ENCODE measurements at places on chromosomes 6 and 20.

- DNase-seq = no peak
Measured at GRCh38 chr6:85672623-85673022, 29.9 kb upstream of the SYNCRIP start.

DNA sequence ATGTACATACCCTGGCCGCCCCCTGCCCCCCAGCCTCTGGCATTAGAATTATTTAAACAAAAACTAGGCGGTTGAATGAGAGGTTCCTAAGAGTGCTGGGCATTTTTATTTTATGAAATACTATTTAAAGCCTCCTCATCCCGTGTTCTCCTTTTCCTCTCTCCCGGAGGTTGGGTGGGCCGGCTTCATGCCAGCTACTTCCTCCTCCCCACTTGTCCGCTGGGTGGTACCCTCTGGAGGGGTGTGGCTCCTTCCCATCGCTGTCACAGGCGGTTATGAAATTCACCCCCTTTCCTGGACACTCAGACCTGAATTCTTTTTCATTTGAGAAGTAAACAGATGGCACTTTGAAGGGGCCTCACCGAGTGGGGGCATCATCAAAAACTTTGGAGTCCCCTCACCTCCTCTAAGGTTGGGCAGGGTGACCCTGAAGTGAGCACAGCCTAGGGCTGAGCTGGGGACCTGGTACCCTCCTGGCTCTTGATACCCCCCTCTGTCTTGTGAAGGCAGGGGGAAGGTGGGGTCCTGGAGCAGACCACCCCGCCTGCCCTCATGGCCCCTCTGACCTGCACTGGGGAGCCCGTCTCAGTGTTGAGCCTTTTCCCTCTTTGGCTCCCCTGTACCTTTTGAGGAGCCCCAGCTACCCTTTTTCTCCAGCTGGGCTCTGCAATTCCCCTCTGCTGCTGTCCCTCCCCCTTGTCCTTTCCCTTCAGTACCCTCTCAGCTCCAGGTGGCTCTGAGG lies 7.6 kb downstream of the CDKN1A start:
- DNase-seq = no peak

- DNase-seq = no peak
Measured at GRCh38 chr6:139418481-139419132, 44.2 kb upstream of the CITED2 start.

DNA sequence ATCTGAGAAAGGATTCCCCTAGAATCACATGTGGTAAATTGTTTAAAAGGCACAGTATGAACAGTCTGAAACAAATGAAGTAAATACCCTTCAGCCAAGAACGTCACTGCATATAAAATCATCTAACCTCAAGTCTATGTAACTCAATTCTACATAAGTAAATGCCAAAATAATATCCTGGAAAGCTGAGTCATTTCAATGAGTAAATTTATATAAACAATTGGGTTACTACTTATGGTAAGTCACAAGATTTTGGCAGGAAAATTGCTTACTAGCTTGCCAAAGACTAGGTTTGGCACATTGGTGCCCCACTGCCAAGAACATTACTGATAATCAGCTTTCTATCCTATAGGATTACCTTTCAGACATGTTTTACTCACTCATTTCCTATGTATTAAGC lies 8.4 kb downstream of the GMDS start:
- no peak for DNase-seq

- DNase-seq = no peak
Measured at GRCh38 chr6:121607721-121608120, 172.3 kb downstream of the GJA1 start.

- no peak for DNase-seq
Measured at GRCh38 chr6:89460713-89461112, 27.8 kb downstream of the ANKRD6 start.

GRCh38 chr6:142171351-142171750 lies 24.3 kb downstream of the VTA1 start:
- DNase-seq = no peak

DNA sequence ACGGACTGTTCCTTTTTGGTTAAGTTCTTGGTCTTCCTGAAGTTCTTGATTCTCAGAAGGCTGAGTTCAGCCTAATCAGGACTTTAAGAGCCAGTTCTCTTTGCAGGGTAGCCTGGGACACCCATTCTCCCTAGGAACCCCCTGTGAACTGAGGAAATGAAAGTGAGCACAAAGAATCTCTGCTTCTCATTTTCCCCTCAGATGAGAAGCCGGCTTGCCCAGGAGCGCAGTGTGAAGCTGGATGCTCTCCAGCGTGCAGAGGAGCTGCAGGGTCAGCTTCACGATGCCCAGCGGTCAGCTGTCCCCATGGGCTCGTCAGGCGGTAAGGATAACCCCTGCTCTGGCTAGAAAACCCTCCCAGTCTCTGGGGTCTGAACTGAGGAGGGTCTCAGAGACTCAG lies 34.0 kb downstream of the CD164 start:
- DNase-seq = no peak

GRCh38 chr6:162852840-162853577 lies 125.2 kb downstream of the PACRG start:
- no peak for DNase-seq

DNA sequence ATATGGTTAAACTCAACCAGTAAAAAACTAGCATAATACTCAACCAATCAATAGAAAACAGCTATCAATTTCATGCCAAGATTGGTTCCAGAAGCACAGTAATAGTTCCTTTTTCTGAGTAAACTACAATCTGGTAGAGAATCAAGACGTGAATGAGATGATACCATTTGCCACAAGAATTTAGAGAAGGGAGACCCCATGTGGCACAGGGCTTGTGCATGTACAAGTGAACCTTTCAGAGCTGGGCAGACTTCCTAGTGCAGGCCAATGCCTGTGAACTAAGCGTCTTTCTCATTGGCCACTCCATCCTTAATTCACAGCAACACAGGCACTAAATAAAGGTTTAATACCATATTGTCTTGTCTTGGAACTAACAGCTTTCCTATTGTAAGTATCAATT lies 213.5 kb downstream of the RFPL4B start:
- no peak for DNase-seq

DNA sequence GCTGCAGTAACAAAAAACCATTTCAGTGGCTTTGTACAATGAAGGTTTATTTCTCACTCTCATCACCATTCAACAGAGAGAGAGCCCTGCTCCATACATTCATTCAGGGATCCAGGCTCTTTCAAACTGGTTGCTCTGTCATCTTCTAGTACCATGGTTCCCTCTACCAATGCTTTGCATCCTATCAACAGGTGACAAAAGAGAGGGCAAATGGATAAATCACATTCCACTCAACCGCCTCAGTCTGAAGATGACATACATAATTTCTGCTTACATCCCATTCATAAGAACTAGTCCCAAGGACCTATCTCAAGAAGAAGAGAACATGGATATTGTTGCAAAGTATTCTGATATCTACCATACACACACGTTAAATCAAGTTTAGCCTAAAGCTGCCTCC lies 51.6 kb downstream of the IYD start:
- no peak for DNase-seq

GRCh38 chr20:48889140-48889790 lies 32.2 kb upstream of the ARFGEF2 start:
- DNase-seq = no peak

DNA sequence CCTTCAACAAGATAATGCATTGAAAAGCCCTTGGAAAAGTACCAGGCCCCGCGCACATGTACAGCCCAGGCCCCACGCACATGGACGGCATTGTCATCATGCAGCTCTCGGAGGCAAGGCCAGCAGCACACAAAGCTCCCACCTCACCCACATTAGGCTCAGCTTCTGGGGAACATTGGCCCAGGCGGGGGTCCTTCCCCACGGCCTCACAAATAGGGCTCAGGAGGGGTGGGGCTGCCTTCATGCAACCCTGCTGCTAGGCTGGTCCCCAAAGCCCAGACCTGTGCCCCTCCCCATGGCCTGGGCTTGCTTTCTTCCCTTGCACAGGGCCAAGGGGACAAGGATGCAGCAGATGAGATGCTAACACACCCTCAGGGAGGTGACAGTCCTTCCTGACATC lies 26.7 kb downstream of the NPEPL1 start:
- no peak for DNase-seq

GRCh38 chr6:36721369-36722140 lies 23.9 kb downstream of the RAB44 start:
- no peak for DNase-seq

Data from stimulated activated CD8-positive, alpha-beta memory T cell treated with anti-CD3 and anti-CD28 coated beads, Interleukin-4, amount 100 ng/mL, for 1 hour (primary cell).